Jurkat, Clone E6-1 (cell line): ENCODE measurements at places on chromosomes 16 and 17.

GRCh38 chr17:63550817-63551639, 751 bp downstream of the DCAF7 start:
- peak; percentile 30 for DNase-seq

- no peak for DNase-seq
Observed at GRCh38 chr16:2331931-2332267, 8.6 kb downstream of the ABCA3 start.

GRCh38 chr16:6837722-6838121, 494.9 kb upstream of the RBFOX1 start:
- no peak for DNase-seq

- no peak for DNase-seq
Observed at GRCh38 chr17:40419559-40420331, 2.0 kb upstream of the TOP2A start.

DNA sequence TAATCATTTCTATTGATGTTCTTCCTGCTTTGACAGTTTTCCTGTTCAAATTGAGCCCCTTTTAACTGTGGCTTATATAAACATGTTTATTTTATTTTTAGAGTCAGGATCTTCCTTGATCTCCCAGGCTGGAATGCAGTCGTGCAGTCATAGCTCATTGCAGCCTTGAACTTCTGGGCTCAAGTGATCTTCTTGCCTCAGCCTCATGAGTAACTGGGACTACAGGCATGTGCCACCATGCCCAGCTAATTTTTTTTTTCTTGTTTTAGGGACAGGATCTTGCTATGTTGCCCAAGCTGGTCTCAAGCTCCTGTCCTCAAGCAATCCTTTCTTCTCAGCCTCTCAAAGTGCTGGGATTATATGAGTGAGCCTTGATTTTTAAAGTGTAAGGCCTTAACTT, 14.7 kb downstream of the PHKB start:
- DNase-seq, result no peak

DNA sequence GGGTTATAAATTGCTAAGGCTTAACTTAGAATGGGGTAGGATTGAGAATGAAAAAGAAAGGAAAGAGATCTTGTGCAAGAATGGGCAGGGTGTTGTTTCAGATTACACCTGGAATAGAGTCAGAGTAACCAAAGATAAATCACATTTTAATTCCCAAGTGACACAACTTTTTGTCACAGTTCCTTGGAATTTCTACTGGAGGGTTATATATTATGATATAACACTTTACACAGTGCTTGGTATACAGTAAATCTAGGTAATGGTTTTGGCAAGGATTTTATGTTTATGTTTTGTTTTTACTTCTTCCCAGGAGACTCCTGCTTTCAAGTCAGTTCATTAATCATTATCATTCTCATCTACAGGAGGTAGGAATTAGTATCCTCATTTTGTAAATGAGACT, 115.7 kb upstream of the KCNJ16 start:
- DNase-seq, result no peak

DNA sequence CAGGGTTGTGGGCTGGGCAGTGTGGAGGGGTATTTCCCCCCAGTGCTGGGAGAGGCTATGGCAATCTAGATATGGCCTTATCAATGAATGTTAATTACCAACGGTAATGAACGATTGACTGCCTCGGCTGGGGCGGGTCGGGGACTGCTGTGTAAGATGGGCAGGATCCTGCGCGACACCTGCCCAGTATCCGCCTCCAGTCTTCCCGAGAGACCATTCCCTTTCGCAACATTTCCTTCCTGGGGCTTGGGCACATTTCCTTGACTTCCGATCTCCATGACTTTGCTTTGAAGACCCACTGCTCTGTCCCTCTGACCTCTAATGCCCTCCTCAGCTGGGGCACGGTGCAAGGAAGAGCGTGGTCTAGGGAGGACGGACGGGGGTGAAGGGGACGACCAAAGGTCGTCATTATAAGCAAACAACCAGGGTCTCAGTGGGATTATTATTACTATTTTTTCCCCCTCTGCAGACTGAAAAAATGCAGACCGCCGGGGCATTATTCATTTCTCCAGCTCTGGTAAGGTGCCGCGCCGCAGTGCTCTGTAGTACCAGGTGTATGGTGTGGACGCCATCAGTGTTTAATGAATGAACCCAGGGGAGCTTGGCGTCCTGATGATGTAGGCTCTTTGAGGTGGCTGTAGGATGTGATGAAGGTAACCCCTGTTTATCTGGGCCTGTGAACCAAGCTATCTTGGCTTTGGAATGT, 506 bp downstream of the ATP5MC1 start:
- no peak for DNase-seq

DNA sequence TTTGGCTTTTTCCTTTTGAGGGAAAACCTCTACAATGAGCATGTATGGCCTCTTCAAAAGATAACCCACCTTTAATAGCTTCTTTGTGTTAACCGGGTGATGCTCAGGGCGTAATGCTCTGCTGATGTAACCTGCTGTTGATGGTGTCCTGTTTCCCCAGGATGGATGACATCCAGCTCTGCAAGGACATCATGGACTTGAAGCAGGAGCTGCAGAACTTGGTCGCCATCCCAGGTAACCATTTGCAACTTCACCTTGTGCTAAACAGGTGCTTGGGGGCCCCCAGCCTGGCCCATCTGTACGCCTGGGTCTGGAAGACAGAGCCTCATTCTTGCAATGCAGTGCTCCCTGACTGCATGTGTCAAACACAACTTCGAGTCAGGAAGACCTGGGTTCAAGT, 75.1 kb downstream of the MARF1 start:
- DNase-seq, result no peak

- DNase-seq, result no peak
Observed at GRCh38 chr16:19264123-19264673, 21.3 kb upstream of the CLEC19A start.

- DNase-seq, result no peak
Observed at GRCh38 chr16:1772362-1772907, at the start of gene EME2. Gene EME2, plus strand, starts transcription at chr16:1772810. Its CDS starts 418 bp downstream, at chr16:1773228.

GRCh38 chr16:29868396-29869009, 5.5 kb upstream of the CDIPT start:
- DNase-seq, result no peak

- DNase-seq, result no peak
Observed at GRCh38 chr17:35101036-35101435, 18.6 kb downstream of the RAD51D start.
